ENCODE measurements at places on chromosomes 3 and 15.

- DNase-seq, result no peak
Observed at GRCh38 chr15:51341366-51342226, at the start of gene GLDN. GLDN (plus strand) TSS chr15:51341655; CDS start chr15:51341685, 30 bp downstream.

- no peak for DNase-seq
Observed at GRCh38 chr3:52839892-52840545, 5.2 kb upstream of the MUSTN1 start.

- no peak for DNase-seq
Observed at GRCh38 chr3:129031476-129032215, 28.9 kb upstream of the GP9 start.

DNA sequence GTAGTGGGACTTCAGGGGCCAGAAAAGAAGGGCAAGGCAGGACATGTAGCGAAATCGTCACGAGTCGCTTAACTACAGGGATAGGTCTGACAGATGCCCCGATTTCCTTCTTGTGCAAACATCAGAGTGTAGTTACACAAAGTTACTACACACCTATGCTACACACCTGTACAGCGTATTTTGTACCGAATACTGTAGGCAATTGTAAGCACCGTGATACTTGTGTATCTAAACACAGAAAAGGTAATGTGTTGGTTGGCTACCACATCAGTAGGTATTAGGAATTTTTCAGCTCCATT lies 515 bp upstream of the MTHFS start:
- no peak for DNase-seq

DNA sequence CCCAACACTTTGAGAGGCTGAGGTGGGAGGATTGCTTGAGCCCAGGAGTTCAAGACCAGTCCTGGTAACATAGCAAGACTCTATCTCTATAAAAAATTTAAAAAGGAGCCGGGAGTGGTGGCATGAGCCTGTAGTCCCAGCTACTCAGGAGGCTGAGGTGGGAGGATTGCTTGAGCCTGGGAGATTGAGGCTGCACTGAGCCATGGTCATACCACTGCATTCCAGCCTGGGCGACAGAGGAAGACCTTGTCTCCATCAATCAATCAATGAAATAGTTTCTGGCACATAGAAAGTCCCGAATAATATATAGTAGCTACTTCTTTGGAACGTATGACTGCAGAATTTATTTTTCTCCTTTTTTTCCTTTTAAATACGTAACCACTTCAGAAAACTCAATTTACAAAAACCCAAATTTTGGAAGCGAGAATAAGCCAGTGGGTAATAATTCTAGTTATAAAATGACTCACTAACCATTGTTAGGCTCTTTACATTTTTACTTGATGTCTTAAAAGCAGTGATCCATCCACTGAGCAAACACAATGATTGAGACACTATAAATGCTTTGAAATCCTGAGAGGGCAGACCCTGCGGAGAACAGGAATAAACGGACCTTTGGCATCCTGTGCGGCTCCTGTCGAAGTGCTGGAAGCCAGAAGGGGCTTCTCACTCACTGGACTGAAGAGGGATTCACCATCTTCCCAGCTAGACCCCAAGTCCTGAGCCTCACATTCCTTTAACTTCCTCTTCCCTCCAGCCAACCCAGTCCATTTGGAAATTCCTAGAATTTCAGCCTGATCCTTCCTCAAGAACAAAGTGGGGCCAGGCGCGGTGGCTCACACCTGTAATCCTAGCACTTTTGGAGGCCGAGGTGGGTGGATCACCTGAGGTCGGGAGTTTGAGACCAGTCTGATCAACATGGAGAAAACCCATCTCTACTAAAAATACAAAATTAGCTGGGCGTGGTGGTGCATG lies 68.4 kb upstream of the MFGE8 start:
- no peak for DNase-seq

DNA sequence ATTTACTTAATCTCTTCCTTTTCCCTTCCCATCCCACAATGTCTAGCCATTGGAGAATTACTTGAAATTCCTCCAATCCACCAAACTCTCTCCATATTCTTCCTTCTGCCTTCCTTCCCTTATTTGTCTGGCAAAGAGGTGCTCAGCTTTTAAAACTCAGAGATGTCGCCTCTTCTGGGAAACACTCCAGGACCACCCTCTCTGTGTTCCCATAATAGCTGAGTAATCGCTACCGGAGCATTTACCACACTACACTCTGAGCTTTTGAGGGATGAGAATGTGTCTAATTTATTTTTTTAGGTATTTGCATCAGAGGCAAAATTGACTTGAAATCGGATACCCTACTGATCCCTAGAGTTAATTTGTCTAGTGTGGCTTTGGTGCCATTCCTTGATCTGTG lies 245.7 kb upstream of the TPRG1 start:
- DNase-seq, result no peak

DNA sequence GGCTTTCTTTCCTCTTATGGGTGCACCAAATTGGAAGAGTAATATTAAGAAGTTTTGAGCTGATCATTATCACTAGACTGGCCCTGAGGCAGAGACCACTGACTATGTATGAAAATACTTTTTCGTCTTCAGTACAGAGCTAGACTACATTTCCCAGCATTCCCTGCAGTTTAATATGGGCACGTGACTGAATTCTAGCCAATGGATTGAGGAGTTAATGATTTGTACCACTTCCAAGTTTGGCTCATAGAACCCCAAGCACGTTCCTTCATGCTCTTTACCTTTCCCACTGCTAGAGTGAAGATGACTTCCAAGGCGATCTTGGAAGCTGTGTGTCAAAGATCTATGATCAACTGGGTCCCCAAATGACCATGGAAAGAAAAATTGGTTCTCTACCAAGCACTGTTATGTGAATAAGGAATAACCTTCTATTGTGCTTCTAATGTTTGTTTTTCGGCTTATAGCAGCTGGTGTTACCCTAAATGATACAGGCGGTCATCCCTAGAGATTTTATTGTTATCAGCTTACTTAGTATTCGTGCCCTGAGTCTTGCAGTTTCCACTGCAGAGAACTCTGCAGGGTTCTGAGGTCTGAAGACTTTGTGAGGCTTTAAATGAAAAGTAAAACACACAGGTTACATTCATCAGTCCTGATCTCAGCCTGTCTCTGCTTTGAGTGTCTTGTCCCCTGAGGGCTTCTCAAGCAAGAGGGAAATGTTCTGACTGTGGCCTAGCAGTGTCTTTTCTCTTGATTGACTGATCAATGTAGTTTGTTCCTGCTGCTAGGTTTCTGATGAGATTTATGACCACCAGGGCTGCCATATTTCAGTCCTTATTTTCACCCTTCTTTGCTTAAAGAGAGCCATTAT lies 486.8 kb downstream of the PDCD6IP start:
- no peak for DNase-seq

- no peak for DNase-seq
Observed at GRCh38 chr3:136232413-136232812, 17.7 kb upstream of the PCCB start.

GRCh38 chr3:195777975-195778374 lies 33.8 kb downstream of the MUC4 start:
- no peak for DNase-seq

- no peak for DNase-seq
Observed at GRCh38 chr15:95359966-95360365, 970.5 kb upstream of the NR2F2 start.

GRCh38 chr15:38154837-38155236 lies 97.8 kb upstream of the SPRED1 start:
- DNase-seq, result no peak

- no peak for DNase-seq
Observed at GRCh38 chr15:80160570-80161156, 7.9 kb downstream of the FAH start.

DNA sequence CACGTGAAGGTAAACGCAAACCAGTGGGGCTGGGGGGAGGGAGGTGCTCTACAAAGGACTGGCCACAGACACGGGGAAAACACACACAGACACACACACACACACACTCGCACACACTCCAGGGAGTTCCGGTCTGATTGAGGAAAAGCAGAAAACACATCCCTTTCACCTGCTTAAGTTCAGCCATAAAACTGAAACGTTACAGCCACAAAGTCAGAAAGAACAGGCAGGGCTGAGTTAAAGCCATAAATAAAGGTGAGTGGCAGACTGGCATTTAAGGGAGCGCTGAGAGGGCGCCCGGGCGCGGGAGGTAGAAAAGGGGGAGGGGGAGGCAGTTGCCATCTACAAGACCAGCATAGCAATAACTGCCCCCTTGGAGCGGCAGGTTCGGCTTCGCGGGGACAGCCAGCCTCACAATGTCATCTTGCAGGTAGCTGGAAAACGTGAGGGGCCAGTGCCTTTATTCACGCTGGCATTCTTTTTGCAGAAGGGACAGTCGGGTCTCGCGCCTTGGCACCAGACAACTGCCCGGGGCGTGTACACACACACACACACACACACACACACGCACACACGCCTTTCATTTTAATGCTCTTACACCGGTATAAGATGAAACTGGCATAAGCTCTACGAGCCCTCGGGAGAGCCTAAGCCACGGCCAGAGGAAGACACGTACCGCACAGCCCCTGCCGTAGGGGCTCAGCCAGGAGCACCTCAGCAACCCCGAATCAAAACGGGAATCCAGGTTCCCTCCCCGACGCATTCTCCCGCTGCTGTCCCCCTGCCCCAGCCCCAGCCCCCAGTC lies 866 bp downstream of the TNIK start:
- DNase-seq, result peak; percentile 21

- no peak for DNase-seq
Observed at GRCh38 chr3:53159156-53160060, 1.6 kb upstream of the PRKCD start.

DNA sequence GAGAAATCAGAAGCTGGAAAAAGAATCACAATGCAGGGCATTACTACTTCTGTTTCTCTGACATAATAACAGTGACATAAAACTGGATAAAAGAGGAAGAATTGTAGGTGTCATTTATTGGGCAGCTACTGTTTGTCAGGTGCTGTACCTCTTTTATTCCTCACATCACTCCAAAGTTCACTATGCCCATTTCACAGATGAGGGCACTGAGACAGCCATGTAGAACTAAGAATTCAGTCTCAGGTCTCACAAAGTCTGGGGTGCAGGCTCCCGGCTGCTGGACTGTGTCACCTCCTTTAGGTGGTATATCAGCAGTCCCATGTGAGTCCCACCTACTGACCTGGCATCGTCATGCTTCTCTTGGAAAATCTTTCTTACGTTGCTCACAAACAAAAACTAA lies 20.8 kb downstream of the TMEM212 start:
- no peak for DNase-seq

DNA sequence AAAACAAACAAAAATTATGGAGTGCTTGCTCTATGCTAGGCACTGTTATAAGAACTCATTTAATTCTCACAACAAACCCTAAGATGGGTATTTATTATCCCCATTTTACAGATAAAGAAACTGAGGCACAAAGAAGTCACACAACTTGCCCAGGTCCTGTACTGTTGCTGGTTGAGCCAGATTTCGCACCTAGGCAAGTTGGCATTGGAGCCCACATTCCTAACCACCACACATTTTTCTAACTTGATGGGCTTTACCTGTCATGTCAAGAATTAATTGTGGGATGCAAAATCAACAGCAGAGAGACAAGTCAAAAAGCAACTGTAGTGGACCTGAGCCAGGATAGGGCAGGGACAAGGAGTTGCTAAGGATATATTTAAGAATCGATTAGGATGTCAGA lies 47.9 kb upstream of the VILL start:
- DNase-seq, result no peak

GRCh38 chr3:198079771-198080520 lies 119.9 kb downstream of the LMLN start:
- DNase-seq, result peak; percentile 42

GRCh38 chr3:61173676-61174075 lies 77.6 kb downstream of the FHIT start:
- DNase-seq, result no peak

GRCh38 chr15:52730594-52730993 lies 51.4 kb upstream of the ATOSA start:
- no peak for DNase-seq

DNA sequence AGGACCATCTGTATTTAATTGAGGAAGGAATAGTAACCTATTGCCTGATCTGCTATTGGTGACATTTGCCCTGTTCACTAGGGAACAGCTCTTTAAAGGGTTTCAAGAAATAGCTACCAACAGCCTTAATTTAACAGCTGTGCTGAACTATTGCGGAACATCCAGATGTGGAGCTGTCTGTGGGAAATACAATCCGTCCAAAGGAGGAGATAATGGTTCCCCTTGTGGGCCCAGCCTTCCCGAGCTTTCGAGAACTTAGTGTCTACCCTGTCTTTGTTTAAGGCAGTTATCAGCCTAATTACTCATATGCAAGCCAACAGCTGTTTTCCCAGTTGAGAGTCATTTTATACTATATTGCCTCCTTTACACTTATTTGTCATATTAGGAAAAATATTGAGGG lies 398.6 kb downstream of the WDR72 start:
- DNase-seq, result no peak

GRCh38 chr3:156787001-156787400 lies 39.2 kb upstream of the LEKR1 start:
- no peak for DNase-seq

DNA sequence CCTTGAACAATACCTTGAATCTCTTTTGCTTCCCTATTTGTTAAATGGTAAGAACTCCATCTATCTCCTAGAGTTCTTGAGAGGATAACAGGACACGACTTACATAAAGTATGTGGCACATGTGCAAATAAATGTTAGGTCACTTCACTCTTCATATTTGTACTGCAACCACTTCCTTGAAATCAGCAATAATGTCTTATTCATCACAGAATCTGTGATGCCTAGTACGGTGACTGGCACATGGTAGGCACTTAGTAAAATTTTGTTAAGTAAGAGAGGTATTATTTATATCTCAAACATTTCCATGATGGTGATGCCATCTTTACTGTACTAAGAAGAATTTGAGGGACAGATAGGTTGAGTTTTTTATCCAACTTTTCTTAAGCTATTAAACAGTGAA lies 14.3 kb downstream of the CD47 start:
- no peak for DNase-seq

- DNase-seq, result no peak
Observed at GRCh38 chr15:101804375-101804774, 1.1 kb downstream of the OR4F6 start.

GRCh38 chr3:37170060-37170459 lies 4.3 kb downstream of the LRRFIP2 start:
- DNase-seq, result no peak

DNA sequence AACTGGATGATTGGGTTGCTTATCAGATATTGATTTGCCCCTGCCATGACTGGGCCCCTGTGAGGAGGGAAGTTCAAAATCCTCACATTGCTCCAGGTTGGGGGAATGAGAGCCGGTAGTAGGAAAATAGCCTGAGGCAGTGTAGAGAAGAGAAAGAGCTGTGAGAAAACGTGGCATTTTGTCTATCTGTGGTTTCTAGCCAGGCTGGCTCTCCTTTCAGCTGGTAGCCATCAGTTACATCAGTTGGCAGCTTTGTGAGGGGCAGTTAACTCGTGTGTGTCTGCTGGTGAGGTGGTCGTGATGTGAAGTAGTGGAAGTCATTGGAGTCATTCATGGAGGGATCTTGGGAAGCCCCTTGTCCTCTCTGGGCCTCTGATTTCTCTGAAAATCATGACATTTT lies 5.2 kb downstream of the ESYT3 start:
- DNase-seq, result no peak

GRCh38 chr3:138332472-138333073 lies 2.9 kb upstream of the NME9 start:
- DNase-seq, result no peak

DNA sequence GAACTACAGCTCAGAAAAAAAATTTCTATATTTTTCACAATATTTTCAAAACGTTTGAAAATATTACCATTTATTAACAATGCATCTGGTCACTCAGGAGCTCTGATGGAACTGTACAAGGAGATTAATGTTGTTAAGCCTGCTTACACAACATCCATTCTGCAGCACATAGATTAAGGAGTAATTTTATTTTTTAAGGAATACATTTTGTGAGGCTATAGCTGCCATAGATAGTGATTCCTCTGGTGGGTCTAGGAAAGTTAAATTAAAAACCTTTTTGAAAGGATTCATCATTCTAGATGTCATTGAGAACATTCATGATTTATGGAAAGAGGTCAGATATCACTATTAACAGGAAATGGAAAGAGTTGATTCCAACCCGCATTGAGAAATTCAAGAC lies 196.9 kb downstream of the C3orf38 start:
- no peak for DNase-seq
